Stimulated activated CD8-positive, alpha-beta memory T cell treated with anti-CD3 and anti-CD28 coated beads, Interleukin-4, amount 100 ng/mL, for 4 hours (primary cell): ENCODE measurements at places on chromosomes 5 and 9.

DNA sequence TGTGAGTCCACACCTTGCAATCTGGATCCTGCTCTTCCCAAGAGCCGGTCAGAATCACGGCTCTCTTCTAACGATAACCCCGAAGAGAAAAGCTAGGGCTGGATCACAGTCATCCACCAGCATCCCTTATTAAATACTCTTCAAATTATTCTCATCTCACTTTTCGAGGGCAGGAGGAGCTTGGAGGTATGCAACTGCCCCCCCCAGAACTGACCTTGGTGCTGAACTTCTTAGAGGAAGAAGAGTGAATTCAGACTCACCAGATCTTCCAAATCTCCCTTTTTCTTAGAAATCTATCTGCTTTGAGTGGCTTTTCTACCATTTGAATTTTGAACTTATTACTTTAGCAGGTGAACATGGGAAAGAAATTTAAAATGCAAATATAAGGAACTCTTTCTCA is 75.7 kb downstream of the MED10 start:
- no peak for DNase-seq

- DNase-seq = no peak
Observed at GRCh38 chr5:135942202-135942771, 12.5 kb downstream of the LECT2 start.

GRCh38 chr9:125977223-125977622 is 230.1 kb downstream of the PBX3 start:
- no peak for DNase-seq

DNA sequence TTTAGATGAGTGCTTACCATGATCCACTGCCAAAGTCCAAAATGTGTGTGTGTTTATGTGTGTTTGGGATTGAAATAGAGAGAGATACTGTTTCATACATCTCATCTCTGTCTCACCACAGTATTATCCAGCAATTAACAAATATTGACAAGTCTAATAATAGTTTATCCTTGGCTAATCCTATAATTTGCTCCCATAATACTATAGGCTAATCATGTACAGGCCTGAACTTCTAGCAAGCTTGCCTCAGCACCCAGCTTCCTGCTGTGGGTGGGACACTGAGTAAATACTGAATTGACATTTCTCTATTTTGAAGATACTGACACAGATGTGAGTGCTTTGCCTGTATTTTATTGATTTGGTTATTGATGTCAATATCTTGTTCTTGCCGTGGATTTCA is 35.3 kb upstream of the KCNV2 start:
- DNase-seq = no peak

GRCh38 chr5:65171645-65172044 is 310.1 kb downstream of the ADAMTS6 start:
- no peak for DNase-seq

DNA sequence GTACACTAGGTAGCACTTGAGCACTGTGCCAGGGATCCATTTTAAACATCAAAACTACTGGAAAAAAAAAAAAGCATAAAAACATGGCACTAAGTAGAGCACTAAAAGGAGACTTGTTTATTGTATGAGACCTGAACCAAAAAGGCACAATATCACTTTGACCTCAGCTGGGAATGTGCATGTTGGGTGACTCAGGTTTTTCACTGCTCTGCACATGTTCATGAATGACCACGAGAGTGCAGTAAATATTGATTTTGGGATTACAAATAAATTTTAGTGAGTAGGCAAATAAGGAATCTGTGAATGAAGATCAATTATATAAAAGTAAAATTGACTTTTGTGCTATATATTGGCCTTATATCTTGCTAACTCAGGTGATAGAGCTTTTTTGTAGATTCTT is 11.8 kb downstream of the RMI1 start:
- DNase-seq = no peak

DNA sequence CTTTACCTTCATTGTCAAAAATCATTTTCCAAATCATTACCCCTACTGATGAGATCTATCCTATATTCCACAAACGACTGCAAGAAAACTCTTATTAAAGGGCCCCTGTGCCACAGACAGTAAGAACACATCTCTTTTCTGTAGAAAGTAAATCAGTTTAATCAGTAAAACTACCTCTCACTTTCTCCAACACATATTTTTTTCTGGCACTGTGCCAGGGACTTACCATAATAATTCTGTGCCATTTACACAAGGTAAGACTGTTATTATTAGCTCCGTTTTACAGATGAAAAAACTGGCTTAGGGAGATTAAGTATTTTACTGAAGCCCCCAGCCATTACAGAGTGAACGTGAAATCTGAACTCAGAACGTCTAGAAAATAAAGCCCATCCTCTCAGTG is 587.0 kb upstream of the COX7C start:
- DNase-seq = no peak

- DNase-seq = no peak
Observed at GRCh38 chr9:109887079-109887478, 107.1 kb downstream of the PALM2AKAP2 start.

GRCh38 chr5:1211701-1212100 is 10.3 kb downstream of the SLC6A19 start:
- DNase-seq = no peak

- no peak for DNase-seq
Observed at GRCh38 chr5:1511048-1511447, 12.7 kb downstream of the LPCAT1 start.
